Stimulated activated CD8-positive, alpha-beta memory T cell treated with anti-CD3 and anti-CD28 coated beads, Interleukin-4, amount 100 ng/mL, for 48 hours (primary cell): ENCODE measurements at places on chromosomes 3 and 15.

GRCh38 chr15:58037723-58038301 lies 27.7 kb downstream of the ALDH1A2 start:
- DNase-seq, result no peak

- DNase-seq, result no peak
Measured at GRCh38 chr3:123159926-123160635, 41.7 kb upstream of the SEC22A start.

DNA sequence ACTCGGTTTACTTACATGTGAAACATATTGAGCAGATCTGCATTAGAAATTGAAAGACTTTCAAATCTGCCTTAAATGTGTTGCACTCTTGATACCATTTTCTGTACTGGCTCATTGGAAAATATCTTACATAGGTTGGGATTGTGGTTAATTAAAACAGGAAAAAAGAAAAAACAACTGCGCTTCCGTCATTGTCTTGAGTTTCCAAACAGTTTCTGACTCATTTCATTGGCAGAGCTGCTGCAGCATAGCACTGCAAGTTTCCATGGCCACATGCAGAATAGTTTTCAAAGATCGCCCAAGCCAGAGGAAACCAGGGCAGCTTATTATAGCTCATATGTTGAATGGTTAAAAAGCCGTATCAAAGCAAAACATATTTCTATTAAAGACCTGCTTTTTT lies 446.6 kb upstream of the BCHE start:
- DNase-seq, result no peak

- no peak for DNase-seq
Measured at GRCh38 chr3:182388506-182388905, 404.8 kb upstream of the ATP11B start.
